Esophagus muscularis mucosa (tissue), 4 donors: ENCODE measurements at places on chromosomes 16 and 17. TPM values are rescaled to one million over a fixed set of nuclear protein-coding genes. Genes with fewer than 3 reads are reported as not detected.

The RABEP1 gene
- total RNA-seq: 39.5 TPM

DNA sequence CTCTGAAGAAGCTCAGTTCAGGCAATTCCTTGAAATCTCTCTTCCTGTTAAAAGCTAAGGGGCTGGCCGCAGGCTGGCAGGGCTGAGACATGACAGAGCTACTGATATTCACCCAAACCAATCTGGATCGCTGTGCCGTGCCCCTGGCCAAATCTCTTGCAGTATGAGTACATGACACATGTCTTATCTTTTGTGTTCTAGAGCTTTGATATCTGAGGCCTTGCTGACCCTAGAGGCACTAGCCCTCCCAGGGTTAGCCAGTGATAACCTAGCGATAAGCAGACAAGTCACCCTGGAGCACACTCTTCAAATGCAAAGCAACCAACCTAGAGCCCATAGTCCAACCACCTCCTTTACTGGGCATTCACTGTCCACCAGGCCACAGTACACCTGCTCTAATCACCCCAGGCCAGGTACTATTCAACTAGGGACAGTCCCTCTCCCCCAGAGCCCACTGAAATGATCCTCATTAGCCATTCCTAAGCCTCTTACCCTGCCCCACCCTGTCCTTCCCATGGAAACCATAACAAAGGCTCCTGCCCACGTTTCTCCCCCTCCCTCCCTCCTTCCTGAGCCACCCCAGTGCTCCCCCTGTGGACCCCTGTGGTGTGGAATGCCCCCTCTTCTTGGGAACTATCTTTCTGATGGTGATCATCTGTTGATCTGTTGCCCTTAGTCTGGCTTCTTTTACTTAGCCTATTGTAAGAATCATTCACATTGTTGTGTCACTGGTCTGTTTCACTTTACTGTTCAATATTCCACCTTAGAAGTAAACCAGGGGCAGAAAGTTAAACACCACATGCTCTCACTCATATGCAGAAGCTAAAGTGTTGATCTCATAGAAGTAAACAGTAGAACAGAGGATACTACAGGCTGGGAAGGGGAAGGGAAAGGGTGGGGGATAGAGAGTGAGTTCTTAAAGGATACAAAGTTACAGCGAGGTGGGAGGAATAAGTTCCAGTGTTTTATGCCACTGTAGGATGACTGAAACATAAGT lies 52.5 kb downstream of the TEKT5 start:
- H3K4me1 ChIP-seq: no peaks in the 10 kb centered on the region
- no peaks in the 10 kb centered on the region for H3K36me3 ChIP-seq
- DNase-seq: no peak
- no peak overlapping the region for H3K27ac ChIP-seq

GRCh38 chr16:85733839-85734170 lies 17.1 kb downstream of the C16orf74 start:
- DNase-seq: no peak
- H3K4me1 ChIP-seq: no peaks in the 10 kb centered on the region
- no peaks in the 10 kb centered on the region for H3K36me3 ChIP-seq
- no peak overlapping the region for H3K4me3 ChIP-seq
- no peaks in the 10 kb centered on the region for H3K27me3 ChIP-seq

DNA sequence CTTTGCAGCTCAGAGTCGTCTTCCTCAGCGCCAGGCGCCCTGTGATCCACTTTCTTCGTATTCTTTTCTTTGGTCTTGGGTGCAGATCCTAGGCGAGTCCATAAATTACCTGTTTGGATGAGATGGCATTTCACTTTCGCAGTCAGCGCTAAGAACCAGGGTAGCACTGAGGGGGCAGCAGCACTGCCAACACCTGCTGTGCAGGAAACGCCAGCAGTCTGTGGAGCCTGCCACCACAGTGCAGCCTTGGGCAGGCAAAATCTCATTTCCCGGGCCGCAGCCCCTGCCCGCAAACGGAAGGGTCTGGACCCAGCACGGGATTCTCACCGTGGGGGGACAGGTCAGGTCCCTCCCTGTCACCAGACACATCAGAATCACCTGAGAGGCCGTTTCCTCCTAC lies 12.2 kb upstream of the ITGAE start:
- peaks cover 98% of the 10 kb centered on the region for H3K36me3 ChIP-seq
- no peaks in the 10 kb centered on the region for H3K4me1 ChIP-seq
- no peak overlapping the region for H3K27ac ChIP-seq
- no peak overlapping the region for H3K4me3 ChIP-seq
- H3K27me3 ChIP-seq: no peaks in the 10 kb centered on the region
- DNase-seq: no peak
